ENCODE measurements at places on chromosomes 2 and 18. TPM values are rescaled to one million over a fixed set of nuclear protein-coding genes. Genes with fewer than 3 reads are reported as not detected.

GRCh38 chr2:156057647-156058046 is 274.9 kb downstream of the NR4A2 start:
- no peak for DNase-seq

GRCh38 chr2:239082425-239082824 is 234.5 kb downstream of the TWIST2 start:
- DNase-seq = no peak

DNA sequence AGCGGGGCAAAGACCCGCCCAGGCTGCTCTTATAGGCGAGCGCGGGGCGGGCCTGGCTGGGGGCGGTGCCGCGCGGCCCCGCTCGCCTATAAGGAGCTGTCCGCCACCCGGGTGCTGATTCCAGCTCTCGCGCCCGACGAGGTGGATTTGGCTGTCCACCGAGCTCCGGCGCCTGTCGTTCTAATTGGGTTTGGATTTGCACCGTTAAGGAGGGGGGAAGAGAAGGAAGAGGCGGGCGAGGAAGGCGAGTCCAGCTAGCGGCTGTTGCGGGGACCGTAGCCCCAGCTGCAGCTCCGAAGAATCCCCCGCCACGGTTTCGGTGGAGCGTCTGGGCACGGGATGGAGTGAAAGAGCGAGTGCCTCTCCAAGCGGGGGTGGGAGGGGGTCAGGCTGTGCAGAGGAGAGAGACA is at the start of gene CNTNAP5:
Gene CNTNAP5, plus strand, starts transcription at position 117 of the 410 bp plus-strand sequence. CDS start 364 bp downstream, outside the sequence.
- peak; percentile 82 for DNase-seq

- DNase-seq = peak; percentile 47
These were observed 31.5 kb upstream of the TMBIM1 start for GRCh38 chr2:218323526-218324472.

GRCh38 chr2:12721566-12722446 is 5.1 kb downstream of the TRIB2 start:
- DNase-seq = no peak

GRCh38 chr2:97869722-97870346 is 125.9 kb downstream of the TMEM131 start:
- DNase-seq = no peak

- DNase-seq = no peak
These were observed 24.1 kb downstream of the EIF2AK3 start for GRCh38 chr2:88603146-88603545.

GRCh38 chr2:98445683-98446581 is 1.3 kb downstream of the INPP4A start:
- no peak for DNase-seq

GRCh38 chr2:191128172-191128910 is 22.5 kb downstream of the STAT4 start:
- no peak for DNase-seq

DNA sequence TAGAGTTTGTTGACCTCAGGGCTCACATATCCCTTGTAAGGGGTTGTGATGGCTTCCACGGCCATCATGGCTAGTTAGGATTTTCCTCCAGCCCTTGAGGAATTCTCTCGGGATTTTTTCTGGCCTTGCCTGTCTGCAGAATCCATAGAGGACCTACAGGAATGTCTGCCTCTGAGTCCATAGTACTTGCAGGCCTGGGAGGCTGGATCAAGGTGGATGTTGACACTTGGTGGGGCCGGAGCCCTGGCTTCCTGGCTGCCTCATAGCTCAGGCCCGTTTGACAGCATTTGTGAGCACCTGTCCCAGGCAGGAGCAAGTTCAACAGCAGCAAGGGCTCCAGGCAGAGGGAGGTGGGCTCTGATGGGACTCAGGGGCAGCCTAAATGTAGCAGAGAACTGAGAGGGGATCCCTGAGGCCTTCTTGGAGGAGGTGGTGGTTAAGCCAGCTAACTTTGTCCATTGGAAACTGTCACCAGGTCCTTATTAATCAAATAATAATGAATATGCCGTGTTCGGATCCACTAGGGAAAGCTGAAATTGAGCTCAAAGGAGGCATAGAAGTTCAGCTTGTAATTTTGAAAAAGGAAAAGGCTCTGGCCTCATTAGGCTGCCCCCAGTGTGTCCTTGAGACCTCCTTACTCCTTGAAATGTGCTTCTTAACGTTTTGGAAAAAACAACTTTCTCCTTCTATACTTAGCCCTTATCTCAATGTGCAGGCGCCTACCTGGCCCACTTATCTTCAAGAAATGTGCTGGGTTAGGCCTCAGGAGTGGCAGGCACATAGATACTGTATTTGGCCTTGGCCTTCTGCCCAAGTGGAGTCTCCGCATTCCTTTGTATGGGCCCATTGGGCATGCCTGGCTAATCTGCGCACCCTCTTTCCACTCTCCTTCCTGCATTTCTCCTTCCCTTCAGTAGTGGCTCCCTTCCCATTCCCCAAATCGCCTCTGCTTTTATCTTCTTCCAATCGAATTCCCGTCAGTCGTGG is 66.9 kb downstream of the HPCAL1 start:
- no peak for DNase-seq

The SCYGR2 gene
- not detected for total RNA-seq

The GPAT2 gene
- total RNA-seq = 2.2 TPM

The DAW1 gene
- not detected for total RNA-seq

The NBEAL1 gene
- total RNA-seq = 19.8 TPM

Data from right cardiac atrium (tissue), 5 donors.